ENCODE measurements at places on chromosomes 12 and 14.
A peak's percentile ranks its signal among the peaks of the same experiment; 100 is the strongest.

DNA sequence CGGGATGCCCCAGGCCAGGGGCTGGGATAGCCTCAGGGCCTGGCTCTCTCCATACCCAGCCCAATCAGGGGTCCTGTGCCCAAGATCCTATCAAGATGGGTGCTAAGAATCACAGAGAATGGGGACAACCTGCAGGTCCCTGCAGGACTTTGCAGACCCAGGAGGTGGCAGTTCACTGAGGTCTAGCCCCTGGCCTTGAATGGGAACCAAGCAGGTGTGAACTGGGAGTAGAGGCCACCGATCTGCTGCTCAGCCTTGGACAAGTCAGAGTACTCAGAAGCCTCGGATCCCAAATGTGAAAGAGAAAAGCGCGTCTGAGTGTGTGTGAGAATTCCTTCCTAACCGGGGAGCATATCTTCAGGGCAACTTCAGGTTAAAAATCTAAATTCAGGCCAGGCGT lies 76.2 kb downstream of the ARL6IP4 start:
- DNase-seq = no peak

GRCh38 chr12:42182394-42182793 lies 37.7 kb upstream of the GXYLT1 start:
- DNase-seq = no peak

- DNase-seq = no peak
Observed at GRCh38 chr12:80752464-80752863, 35.8 kb downstream of the MYF5 start.

GRCh38 chr12:92624236-92624635 lies 78.6 kb upstream of the PLEKHG7 start:
- DNase-seq = no peak

GRCh38 chr14:36221112-36221511 lies 44.6 kb upstream of the PTCSC3 start:
- DNase-seq = no peak

GRCh38 chr14:103105580-103106150 lies 11.1 kb downstream of the EXOC3L4 start:
- DNase-seq = no peak

DNA sequence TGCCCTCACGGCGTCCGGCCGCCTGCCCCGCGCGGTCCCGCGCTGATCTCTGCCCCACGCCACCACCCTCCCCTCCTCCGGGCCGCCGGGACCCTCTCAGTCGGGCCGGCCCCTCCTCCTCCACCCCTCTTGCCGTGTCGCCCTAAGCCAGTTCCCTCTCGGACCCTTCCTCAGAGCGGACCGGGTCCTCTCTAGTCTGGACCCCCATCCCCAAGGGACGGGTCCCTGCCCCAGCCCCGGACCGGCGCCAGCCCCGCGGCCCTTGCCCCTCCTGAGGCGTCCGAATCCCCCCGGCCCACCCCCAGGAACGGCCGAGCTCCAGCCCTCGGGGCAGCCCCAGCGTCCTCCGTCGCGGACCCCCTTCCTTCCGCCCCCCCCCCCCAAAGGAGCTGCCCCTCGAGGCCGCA lies 485 bp downstream of the PPP4R4 start:
- DNase-seq = no peak

DNA sequence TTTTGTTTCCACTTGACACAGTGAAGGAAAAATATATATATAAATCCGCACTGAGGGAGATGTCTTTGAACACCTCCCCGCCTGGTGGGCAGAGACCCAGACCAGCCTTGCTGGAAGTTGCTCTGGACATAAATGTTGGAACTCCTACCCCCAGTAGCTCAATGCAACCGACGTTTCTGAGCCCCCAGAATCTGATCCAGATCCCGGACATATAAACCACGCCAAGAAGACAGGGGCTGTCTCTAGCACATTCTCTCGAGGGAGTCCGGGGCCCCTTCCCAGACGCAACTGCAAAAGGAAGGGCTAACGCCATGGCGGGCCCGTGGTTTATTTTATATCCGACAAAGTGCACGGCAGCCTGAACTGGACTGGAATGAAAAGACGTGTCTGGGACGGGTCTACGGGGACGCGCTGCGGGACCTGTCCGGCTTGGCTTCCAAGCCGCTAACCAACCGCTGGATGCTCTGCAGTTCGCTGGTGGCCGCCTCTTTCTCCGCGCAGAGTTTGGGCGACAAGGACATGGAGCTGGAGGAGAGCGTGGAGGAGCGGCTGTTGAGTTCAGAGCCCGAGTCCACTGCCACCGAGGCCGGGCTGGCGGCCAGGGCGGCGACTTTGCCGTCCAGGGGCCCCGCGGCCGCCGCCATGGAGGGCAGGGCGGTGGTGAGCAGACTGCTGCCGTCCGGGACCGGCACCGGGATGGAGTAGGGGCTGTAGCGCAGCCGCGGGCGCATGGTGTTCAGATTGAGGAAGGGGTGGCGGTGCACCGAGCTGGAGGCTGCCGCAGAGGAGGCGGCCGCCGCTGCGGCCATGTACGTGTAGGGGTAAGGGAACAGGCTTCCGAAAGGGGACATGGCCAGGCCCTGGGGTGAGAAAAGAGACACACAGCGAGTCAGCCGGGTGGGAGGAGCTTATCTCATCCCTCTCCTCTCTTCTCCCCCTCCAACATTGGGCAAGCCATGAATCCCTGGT lies 12.2 kb downstream of the TBX3 start:
- DNase-seq = peak; percentile 26

DNA sequence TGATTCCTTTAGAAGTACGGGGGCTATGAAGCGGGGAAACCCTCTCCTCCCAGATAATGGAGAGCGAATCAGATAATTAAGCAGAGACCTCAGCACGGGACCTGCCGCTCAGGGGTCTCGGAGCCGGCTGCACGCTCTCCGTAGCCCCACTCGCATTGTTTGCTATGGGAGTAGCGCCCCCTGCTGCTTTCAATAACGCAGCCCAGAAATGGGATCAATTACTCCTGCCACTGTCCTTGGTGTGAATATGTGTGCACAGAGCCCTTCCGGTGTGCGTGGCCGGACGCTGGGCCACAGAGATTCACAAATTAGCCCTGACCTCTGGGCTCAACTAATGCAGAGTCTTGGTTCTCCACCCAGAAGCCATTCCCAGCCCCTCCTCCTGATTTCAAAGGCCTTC lies 76.4 kb upstream of the TMEM132C start:
- no peak for DNase-seq

DNA sequence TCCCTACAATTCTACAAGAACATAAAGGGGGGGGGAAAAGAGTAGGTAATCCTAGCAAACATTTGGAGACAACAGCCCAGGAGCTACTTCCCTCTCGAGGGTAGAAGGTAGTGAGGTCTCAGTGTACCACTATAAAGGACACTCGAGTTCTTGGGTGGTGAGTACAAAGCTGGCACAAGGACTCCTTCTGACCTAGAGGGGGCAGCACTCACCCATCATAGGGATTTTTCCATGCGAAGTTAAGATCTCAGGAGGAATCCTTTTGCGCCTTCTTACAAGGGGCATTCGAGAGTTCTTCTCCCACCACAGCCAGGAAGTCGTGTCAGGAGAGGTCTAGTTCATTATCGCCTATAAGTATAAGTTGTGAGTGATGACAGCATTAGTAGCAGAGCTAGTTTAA lies 200.2 kb upstream of the RBM19 start:
- no peak for DNase-seq

DNA sequence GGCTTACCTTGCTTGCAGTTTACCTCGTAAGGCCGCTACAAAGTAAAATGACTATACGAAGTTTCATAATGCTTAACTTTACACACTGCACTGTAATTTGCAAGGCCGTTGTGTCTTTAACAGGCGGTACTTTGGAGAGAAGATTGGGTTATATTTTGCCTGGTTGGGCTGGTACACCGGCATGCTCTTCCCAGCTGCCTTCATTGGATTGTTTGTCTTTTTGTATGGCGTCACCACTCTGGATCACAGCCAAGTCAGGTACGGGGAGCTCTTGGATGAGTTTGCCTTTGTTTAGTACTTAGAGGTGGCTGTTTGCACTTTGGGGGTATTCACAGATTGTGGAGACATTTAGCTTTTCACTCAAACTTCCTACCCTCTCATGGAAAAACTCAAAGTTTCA lies 167.8 kb downstream of the SLC5A8 start:
- no peak for DNase-seq

DNA sequence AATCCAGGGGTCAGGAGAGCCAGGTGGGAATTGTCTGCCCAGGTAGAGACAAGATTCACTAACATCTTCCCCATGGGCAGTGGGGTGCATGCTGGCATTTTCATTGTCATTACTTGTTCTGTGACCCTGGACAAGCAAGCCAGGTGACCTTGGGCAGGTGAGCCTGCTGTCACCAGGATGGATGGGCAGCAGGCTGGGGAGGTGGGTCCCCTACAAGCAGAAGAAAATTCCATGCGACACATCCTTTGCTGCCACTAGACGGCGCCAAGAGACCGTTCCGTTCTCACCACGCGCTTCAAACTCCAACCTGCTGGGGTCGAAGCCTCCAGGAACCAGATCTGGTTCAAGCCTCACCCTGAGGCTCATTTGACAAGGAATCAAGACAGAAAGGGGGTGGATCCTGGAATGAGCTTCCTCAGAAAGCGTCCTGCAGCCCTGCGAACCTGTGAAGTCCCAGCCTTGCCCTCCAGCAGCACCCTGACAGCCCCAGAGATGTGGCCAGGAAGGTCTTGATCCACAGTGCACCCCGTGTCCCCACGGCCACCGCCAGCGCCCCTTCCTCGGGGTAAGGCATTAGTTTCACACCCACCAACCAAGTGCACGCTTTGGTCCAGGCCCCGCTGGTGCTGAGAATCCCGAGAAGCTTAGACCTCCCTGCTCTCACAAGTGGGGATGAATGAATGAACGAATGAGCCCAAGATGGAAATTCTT lies 3.2 kb upstream of the DYNC1H1 start:
- DNase-seq = peak; percentile 54

GRCh38 chr14:20602583-20602982 lies 11.4 kb upstream of the RNASE12 start:
- no peak for DNase-seq

DNA sequence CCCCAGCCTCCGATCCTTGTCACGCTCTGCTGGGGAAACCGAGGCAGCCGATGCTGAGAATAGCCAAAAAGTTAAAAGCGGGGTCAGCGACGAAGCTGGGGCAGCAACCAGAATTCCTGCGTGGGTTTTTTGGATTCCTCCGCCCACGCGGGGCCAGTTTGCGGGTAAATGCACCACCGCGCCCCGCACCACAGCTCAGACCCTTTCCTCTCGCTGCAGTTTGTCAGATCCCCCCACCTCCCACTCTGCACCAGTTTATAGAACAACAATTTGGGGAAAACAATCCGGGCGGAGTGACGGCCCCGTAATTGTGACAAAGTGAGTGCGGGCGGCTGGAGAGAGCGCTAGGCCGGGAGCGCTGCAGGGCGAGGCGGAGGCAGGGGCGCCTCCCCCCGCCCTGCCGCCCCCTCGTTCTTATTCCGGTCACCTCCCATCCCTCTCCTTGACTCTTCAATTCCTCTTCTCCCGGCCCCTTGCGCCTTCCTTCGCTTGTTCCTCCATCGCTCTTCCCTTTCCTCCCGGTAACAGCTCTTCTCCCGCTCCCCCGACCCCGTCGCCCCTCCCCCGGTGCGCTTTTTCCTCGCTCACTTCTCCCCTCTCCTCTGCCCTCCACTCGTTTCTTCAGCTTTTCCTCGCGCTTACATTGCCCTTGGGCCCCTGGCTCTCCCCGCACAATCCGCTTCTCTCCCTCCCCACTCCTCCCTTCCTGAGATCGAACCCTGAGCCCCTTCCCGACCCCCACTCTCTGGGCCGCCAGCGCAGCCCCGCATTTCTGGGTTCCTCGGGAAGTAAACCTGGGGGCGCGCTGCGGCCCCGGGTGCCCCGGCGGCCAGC lies 646 bp upstream of the DNAJC22 start:
- no peak for DNase-seq

DNA sequence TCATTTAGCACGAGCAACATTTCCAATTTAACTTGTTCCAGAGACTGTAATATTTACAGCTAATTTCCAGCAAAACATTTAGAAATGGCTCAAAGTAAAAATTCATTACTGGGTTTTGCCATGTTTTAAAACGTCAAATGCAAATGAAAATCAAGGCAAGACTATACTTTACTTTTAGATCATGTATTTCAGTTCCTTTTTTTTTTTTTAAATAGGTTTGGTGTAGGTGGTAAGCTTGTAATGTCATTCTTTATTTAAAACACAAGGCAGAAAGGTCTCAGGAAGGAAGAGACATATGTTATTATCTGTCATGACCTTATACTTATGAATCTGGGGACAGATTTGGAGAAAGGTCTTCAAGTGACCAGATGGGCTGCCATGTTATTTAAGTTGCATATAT lies 54.1 kb downstream of the GRIP1 start:
- DNase-seq = no peak

GRCh38 chr14:74619672-74620131 lies 7.7 kb upstream of the LTBP2 start:
- DNase-seq = peak; percentile 57

DNA sequence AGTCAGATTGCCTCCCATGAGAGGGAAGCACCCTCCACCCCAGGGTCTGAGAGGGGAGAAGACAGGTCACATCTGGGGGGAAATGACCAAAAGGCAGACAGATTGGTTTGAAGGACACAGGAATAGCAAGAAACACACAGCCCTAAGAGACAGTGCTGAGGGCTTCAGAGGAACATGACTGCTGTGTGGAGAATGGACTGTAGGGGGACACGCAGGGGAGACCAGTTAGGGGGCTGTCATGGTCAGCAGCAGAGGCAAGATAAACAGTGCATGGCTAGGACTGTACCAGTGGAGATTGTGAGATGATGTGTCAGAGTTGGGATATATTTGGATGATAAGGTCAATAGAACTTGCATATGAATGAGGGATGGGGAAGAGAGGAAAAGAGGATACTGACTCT lies 19.7 kb downstream of the SMUG1 start:
- no peak for DNase-seq

DNA sequence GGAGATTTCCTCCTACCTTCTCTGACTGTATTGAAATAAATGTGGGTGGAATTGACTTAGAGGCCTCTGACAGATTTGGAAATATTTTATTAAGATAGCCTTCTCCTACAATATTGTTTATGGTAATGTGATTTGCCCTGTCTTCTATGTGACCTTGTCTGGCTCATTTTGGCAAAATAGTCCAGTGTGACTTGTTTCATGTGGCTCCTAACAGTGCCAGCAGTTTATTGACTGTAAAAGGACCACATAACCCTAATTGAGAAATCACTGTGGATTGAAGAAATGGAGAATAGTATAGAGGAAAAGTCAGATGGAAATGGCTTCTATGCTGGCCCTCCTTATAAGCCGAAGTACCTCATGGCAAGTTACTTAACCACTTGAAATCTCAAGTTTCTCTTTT lies 170.9 kb upstream of the PTPRQ start:
- DNase-seq = no peak

DNA sequence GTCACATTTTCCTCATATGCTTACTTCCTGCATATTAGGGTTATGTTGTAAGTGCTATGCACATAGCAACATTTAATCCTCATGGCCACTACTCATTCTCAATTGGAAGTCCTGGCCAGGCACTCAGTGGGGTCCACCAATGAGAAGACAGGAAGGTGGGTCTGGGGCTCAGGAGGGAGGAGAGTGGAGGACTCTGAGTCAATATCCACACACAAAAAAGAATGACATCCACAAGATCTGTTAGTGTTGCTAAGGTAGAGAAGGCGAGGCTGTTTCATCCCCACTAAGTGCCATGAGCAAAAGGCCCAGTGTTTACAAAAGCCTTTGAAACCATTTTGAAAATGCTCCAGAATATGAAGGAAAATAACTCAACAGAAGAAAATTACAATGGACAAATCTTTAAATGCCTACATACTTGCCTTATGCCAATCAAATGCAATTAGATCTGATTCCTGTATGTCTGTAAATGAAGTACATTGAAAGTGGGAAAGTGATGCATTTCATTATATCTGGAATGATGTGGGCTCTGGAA lies 53.9 kb downstream of the EID3 start:
- no peak for DNase-seq

GRCh38 chr12:63885401-63885800 lies 40.9 kb downstream of the SRGAP1 start:
- DNase-seq = no peak

GRCh38 chr12:6340745-6341416 lies 995 bp downstream of the TNFRSF1A start:
- DNase-seq = no peak
